ENCODE measurements at places on chromosomes 5 and 9.

- DNase-seq: no peak
Measured at GRCh38 chr9:36436909-36437308, 36.8 kb upstream of the RNF38 start.

- DNase-seq: no peak
Measured at GRCh38 chr9:7489036-7489435, 310.5 kb downstream of the DMAC1 start.

DNA sequence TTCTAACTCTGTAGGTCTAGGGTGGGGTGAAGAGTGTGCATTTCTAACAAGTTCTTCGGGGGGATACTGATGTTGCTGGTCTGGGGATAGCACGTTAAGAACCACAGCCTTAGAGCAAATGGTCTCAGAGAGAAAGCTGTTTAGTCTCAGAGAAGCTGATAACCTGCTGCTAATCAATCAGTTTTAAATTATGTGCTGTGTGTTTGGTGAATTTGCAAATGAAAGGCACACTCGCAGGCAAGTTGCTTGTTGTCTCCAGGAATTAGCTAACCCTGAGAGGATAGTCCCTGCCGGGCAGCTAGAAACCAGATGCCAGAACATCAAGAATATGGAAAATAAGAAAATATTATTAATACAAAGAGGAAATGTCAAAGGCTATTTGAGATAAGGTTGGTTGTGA is 79.2 kb downstream of the DMRT2 start:
- DNase-seq: no peak

GRCh38 chr9:113807173-113808061 is 68.7 kb upstream of the ZNF618 start:
- DNase-seq: no peak

DNA sequence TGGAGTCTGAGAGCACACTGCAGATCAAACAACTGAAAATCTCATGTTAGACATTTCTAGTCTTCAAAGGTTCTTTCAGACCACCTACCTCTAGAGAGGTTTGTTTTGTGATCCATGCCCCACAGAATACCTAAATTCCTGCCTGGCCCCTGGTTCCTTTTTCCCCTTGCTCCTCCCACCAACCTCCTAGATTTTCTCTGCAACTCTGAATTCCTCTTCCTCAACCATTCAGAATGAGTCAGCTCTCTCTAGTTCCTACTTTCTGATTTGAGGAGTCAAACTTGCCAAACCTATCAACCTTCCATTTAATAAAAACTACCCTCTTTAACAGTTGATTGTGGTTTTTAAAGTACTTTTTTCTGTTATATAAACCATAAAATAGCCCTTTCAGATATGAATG is 83.2 kb upstream of the ZNF462 start:
- no peak for DNase-seq

DNA sequence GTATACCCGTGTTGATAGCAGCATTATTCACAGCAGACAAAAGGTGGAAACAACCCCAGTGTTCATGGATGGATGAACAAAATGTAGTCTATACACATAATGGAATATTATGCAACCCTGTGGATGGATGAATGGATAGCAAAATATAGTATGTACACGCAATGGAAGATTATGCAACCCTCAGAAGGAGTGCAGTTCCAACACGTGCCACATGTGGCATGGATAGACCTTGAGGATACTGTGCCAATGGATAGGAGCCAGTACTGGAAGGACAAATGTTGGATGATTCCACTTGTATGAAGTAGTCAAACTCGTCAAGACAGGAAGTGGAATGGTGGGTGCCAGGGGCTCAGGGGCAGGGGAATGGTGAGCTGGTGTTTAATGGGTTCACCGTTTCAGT is 44.9 kb downstream of the PLEKHG4B start:
- DNase-seq: no peak

- DNase-seq: no peak
Measured at GRCh38 chr5:132020568-132021339, 9.3 kb upstream of the ACSL6 start.

DNA sequence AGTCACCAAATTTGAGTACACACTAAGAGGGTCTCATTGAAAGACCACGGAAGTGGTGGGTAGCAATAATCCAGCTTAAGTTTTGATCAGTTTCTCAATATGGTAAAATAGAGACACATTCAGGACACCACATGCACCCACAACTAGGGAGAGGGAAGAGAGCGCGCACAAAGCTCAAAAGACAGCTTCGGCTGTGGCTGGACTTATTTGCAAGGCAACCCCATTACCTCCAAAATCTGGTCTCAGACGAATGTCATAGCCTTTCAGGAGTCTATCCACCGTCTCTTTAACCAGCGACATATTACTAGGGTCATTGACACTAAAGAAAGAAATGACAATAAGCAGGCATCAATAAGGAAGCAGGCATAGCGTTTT is 443 bp downstream of the GABRB2 start:
- no peak for DNase-seq

DNA sequence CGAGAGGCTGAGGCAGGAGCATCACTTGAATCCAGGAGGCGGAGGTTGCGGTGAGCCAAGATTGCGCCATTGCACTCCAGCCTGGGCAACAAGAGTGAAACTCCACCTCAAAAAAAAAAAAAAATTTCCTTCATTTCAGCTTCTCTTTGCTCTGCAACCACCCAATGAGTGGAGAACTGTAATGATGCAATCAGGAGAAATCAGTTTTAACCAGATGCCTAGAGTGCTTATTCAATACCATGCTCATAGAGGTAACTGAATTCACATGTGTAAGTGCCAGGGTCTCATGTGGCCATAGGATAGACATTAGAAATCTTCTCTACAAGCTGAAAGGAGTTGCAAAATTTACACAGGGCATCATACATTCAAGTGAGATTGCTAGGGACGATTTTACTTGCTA is 70.6 kb downstream of the HMHB1 start:
- no peak for DNase-seq

GRCh38 chr5:5658226-5658625 is 235.7 kb downstream of the ICE1 start:
- DNase-seq: no peak

DNA sequence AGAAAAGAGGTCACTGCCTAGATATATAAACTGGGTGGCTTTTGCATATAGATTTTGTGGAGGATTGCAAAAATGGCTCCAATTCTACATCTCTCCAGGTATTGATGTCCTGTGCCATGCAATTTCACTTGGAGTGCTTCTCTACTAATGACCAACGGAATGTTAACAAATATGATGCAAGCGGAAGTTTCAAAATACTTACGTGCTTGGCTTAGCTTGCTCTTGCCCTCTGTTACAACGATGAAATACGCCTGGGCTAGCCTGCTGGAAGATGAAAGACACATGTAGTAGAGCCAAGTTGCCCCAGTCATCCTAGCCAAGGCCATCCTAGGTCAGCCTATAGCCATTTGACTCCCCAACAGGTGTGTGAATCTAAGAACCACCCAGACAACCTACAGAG is 3.6 kb upstream of the POC5 start:
- DNase-seq: no peak

- no peak for DNase-seq
Measured at GRCh38 chr9:4678679-4679267, 596 bp upstream of the CDC37L1 start.

DNA sequence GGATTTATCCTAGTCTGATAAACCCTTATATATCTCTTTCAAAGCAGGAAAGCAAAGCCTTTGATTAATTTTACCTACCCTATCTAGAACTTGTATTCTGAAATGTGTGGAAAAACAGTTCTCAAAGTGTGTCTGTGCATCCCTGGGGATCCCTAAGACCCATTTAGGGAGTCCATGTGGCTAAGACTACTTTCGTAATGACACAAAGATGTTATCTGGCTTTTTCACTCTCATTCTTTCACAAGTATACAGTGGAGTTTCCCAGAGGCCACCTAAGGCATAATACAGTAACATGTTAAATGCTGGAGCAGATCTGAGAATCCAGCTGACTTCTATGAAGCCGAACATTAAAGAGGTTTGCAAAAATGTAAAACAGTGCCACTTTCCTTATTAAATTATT is 54.3 kb upstream of the TNFSF15 start:
- DNase-seq: no peak

DNA sequence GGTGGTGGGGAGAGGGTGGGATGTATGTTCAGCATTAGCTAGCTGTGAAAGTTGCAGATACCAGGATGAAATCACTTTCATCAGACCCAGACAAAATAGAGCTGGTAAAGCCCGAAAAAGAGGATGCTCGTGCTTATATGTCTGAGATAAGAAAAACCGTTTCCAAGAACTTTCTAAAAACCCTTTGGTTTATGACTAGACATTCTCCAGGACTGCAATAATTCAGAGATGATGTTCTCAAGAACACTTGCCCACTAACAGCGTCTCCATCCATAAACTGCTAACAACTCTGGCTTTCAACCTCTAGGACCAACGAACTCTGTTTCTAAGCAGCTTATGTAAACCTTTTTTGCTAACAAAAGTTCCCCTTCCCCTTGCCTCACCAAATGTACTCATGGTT is 8.4 kb upstream of the AMACR start:
- no peak for DNase-seq

DNA sequence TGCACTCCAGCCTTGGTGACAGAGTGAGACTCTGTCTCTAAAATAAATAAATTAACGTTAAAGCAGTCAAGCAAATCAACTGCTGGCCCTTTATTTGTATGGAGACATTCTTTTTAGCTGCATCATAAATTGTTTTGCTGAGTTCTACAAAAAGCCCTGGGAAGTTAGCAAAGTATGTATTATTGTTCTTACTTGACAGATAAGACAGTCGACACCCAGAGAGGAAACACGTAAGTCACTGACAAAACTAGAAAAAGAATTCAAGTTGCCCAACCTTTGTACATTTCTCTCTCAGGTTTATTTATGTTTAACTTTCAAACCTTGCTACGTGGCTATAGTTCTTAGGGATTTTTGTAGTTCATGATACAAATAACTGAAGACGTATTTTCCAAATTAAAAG is 40.4 kb upstream of the MACIR start:
- no peak for DNase-seq

- DNase-seq: no peak
Measured at GRCh38 chr9:68690088-68690487, 15.0 kb upstream of the PIP5K1B start.

- no peak for DNase-seq
Measured at GRCh38 chr5:132205385-132206125, 22.1 kb downstream of the P4HA2 start.

GRCh38 chr9:15203581-15203980 is 103.4 kb downstream of the TTC39B start:
- DNase-seq: no peak

DNA sequence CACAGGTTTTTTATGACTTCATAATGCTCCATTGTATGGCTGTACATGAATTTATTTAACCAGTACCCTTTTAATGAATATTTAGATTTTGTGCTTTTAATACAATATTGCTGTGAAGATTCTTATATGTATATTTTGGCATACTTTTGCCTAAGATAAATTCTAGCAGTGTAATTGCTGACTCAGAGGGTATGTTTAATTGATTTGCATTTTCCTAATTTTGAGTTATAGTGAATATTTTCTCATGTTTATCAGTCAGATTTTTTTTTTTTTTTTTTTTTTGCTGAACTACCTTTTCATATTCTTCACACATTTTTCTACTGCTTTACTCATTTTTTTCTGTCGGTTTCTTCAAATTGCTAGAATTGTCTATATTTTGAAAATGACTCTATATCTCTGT is 222.6 kb downstream of the VPS13A start:
- DNase-seq: no peak

DNA sequence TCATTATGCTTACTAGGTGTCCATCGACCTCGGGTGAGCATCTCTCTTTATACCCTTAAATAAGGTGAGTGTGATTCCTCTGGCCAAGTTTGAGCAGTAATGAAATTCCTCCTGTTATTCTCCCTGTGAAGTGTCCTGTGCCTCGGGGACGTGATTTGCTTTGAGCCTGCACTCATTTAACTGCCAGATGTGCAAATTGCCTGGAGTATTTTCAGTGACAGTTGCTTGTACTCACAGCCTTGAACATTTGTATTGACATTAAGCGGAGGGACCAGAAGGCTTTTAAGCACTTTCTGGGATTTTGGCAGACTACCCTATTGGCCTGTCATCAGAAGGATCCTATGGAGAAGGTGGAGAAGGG is 126.9 kb downstream of the DOCK2 start:
- DNase-seq: no peak

All from activated naive CD4-positive, alpha-beta T cell (primary cell).